Kidney epithelial cell (primary cell): ENCODE measurements at places on chromosomes 4 and X.

DNA sequence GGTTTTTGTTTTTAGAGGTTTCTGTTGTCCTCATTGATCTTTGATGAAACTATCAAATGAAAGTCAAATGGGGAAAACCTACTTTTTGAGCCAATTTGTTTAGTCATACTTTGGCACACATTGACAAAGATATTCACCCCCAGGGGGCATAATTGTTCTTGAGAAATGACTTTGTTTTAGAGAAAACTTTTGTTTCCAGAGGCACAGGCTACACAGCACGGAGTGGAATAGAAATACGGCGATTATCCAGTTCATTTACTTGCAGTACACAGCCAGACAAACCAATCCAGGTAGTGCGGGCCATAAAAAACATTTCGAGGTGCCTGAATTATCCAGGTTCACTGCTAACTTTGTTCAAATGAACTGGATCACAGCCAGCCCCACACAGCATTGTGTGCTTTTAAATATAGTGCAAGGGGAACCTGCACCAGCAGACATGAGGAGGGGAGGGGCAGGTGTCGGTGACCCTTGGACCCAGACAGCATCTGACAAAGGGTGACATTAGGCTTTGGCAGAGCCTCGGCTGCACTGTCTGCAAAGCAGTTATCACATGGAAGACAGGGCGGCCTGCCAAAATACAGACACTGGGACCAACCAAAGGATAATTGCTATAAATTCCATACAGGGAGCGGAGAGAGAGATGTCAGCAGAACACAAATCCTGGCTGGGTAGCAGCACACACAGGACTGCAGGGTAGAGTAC lies 179.6 kb upstream of the NOCT start:
- DNase-seq, result no peak

DNA sequence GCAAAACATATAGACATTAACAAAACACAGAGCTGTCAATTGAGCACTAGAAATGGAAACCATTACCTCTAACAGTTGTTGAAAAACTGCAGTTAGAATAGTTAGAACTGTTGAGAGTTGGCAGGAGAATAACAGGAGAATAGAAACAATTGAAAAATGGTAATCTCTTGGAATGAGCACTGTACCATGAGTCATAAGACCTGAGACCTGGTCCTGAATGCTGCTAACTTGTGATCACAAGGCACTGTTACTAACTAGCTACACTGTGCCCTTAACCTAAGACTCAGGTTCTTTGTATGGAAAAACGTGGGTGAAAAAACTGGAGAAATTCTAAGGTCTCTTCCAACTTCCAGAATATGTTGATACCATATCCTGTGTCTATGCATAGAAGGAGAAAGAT lies 29.3 kb downstream of the FAM114A1 start:
- no peak for DNase-seq

DNA sequence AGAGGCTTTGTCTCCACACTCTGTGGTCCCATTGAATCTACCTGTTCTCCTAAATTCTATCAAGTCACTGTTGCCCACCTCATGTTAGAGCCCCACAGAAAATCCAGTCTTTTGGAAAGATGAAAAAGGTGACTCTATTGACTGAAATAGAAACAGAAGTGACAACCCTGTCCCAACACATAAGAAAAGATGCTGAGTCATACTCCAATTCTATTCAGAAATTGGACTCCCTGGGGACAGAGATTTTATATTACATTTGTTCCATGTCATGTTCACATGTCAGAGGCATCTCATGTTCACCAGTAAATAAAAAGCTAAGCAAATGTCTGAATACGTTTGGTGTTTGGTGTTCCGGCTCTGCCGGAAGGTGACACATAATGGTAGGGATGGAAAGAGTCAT lies 2.9 kb upstream of the GRPR start:
- no peak for DNase-seq

DNA sequence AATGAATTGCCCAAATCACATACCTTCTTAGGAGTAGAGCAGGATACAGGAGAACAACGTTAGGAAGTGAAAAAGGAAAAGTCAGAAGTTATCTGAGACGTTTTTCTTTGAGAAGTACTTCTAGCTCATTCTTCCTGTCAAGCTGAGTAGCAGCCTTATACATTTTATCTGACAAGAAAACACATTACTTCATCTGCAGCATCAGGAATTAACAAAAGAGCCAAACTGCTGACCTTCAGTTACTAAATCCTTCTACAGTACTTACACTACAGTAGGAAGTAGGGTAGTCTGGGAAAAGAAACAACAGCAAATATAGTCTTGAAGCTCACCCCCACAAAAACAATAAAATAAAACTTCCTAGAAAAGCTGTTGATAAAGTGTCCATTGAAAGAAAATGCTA lies 57.0 kb downstream of the ATP11C start:
- DNase-seq, result no peak

DNA sequence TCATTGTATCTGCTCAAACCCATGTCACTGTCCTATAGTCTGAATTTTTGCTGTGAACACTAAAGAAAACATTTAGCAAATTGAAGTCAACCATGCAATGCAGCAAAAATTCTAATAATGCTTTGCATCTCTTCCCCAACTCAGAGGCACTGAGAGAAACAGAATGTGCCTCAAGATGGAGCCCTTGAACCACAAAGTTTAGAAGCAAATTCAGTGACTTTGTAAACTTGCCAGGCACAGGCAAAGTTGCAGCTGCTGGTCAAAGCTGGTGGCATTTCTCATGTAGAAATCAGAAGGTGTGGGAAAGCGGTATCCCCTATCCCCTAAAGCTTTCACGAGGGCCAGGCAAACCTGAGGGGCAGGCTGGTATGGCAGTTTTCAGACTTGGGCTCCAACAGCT lies 121.7 kb upstream of the DIPK2B start:
- peak; percentile 10 for DNase-seq

DNA sequence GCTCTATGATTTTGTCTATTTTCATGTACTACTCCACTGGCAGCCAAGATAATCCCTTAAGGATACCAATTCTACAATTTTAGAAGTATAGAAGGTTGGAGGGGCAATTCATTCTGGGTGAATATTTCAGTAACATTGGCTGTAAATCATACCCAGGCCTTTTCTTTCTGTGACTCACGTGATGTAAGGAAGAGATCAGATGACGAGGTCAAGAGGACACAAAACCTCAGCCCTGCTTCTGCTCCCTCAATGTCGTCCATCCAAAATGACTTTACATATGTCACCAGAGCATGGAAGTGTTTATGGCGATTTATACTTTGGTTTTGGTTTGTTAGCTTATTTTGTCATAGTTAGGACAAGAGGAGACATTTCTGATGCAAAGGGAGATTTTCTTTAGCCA lies 70.7 kb upstream of the SLC4A4 start:
- DNase-seq, result no peak

DNA sequence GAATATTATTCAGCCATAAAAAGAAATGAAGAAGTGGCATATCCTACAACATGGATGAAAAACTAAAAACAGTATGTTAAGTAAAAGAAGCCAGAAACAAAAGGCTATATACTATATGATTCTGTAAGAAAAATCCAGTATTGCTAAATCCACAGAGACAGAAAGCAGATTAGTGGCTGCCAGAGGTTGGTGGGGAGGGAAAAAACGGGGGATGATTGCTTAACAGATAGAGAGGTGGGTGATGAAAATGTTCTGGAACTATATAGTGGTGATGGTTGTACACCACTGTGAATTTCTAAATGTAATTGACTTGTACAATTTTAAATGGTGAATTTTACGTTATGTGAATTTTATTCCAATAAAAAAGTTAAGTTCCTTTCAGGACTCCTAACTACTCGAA lies 157.6 kb upstream of the SH3RF1 start:
- no peak for DNase-seq

GRCh38 chr4:144653781-144654545 lies 8.0 kb downstream of the HHIP start:
- DNase-seq, result no peak

- DNase-seq, result no peak
Observed at GRCh38 chrX:38768079-38768478, 33.2 kb upstream of the MID1IP1 start.

DNA sequence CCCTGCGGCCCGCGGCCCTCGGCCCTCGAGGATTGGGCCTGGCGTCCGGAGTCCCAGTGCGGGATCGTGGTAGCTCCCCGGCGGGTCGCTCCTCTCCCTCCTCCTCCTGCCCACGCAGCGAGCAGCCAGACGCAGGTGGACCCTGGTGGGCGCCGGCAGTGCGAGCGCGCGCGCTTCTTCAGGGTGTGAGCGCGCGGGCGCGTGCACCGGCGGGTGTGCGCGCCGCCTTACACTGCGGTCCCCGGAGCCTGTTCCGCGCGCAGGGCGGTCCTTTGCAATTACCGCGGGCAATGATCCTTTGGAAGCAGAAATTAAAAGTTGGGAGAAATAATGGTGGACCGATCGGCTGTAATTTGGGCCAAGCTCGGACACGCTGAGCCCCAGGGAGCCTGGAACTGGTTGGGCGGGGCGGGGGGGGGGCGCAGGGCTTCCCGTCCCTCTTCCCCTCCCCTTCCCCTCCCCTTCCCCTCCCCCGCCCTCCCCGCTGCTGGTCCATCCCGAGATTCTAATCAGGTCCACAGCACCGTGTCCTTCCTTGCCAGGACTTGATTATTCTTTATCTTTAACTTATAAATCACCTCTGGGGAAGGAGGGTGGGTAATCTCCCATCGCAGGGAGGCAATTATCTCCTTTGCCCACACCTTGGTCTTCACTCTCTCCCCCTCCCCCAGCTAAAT lies 1.6 kb upstream of the NKX1-1 start:
- no peak for DNase-seq

DNA sequence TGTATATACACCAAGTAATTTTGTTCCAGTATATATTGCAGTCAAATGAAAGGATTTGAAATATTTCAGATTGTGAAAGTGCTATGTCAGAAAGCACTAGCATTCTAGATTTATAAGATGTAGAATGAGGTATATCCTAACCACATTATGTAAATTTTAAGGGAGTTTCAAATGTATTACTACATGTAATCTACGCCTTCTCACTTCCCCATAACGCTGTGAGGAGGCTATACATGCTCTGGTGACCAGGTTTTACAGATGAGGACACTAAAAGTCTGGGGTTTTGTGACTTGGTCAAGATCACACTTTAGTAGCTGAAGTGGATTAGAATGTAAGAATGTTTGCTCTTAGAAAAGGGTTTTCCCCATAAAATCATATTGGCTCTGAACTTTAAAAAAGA lies 8.1 kb downstream of the ENPEP start:
- no peak for DNase-seq

GRCh38 chr4:111952688-111953087 lies 192.6 kb upstream of the FAM241A start:
- no peak for DNase-seq

GRCh38 chrX:148867596-148867995 lies 367.2 kb downstream of the AFF2 start:
- no peak for DNase-seq

DNA sequence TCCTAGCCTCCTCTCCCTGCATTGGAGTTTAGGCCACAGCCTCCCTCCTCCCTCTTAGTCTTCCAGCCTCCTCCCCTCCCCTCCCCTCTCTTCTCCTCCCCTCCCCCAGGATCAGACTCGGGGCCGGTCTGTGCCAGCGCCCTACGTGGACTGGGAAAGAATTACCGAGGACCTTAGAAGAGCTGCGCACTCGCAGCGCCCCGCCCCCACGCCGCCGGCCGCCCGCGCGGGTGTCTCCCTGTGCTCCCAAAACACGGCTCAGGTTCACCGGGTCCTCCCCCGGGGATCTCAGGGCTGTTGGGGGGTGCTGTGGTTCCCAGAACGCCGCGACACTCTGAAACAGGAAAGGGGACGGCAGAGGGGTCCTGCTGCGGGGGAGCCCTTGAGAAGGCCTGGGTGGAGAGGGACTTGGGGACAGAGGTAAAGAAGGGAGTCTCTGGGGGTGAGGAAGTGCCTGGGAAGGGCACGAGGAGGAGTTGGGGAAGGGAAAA lies 122.3 kb upstream of the TBL1X start:
- no peak for DNase-seq
